ENCODE measurements at places on chromosomes 7 and 10.

- no peak for DNase-seq
Measured at GRCh38 chr7:34224281-34224680, 318.9 kb downstream of the BMPER start.

GRCh38 chr7:34758111-34758601 lies 100.1 kb downstream of the NPSR1 start:
- DNase-seq, result no peak

DNA sequence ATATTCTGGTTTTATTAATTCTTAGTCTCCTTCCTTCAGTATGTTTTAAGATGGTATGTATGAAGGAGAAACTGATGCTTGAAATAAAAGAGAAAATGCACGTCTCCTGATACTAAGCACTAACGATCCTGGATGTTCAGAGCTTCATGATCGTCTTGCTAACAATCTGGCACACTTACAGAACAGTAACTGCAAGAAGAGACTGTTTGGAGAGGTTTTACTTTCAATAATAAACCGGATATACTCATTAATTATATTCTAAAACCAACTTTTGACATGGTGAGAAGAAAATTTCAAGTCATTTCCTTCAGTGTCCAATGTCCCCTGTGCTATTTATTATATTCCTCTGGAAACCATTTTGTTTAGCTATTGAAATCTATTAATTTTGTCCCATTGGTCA lies 251.0 kb downstream of the NXPH1 start:
- no peak for DNase-seq

- no peak for DNase-seq
Measured at GRCh38 chr10:113476191-113476590, 76.7 kb upstream of the HABP2 start.

DNA sequence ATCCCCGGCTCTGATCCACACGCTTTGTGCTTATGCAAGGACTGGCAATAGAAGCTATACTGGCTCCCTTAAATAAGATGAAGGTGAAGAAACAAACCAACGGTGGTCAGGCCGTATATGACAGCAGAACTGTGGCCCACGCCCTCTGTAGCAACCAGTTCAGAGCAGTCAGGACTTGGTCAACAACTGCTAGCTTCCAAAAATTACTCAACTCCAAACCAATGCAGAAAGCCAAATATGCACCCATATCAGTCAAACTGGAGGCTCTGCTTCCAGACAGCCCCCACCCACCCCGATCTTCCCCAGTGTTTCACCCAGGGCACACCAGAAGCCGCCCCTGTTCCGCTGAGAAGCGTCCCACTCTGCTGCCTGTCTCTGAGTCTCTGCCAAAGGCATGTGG lies 222.3 kb upstream of the MGMT start:
- no peak for DNase-seq

GRCh38 chr10:3961082-3961481 lies 176.1 kb upstream of the KLF6 start:
- DNase-seq, result no peak

- no peak for DNase-seq
Measured at GRCh38 chr10:131031346-131031745, 280.2 kb downstream of the TCERG1L start.

GRCh38 chr10:63922468-63923284 lies 401.5 kb downstream of the REEP3 start:
- no peak for DNase-seq

DNA sequence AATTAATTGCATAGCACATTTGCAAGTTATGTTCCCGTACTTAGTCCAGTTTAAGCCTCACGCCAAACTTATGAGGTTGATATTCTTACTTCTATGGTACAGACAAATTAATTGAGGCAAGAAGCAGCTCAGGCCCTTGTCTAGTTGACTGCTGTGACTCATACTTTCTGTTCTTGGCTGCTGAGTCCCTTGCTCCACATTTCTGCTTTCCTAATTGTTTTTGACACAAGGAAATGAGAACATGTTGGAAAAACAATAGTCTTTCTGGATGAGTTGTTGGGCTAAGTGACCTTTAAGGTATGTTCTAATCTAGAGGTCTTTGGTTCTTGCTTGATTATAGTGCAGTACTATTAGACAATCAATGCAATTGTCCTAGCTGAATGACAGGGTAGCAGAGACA lies 331.8 kb downstream of the NRG3 start:
- no peak for DNase-seq

- DNase-seq, result no peak
Measured at GRCh38 chr7:100156331-100157068, 2.0 kb downstream of the TRAPPC14 start.
